Osteoblast (primary cell): ENCODE measurements at places on chromosomes 11 and 22. TPM values are rescaled to one million over a fixed set of nuclear protein-coding genes. Genes with fewer than 3 reads are reported as not detected.

DNA sequence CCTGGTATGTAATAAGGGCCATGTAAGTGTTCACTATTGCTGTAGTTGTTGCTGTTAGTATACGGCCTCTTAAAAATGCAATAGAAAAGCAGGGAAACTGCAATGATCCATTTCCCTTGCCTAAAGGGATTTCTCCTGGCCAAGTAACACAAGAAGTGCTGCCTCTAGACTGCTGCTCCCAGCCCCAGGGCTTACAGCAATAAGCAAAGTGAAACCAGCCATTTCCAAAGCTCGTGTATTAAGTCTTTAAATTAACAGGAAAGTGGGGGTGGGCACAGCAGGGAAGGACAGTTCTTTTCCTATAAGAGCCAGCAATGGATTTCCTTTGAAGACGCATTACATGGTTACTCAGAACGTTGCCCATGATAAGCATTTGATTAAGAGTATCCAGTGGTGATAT lies 36.9 kb upstream of the WT1 start:
- H3K27ac ChIP-seq, result no peak overlapping the region
- no peaks in the 10 kb centered on the region for H3K36me3 ChIP-seq
- no peaks in the 10 kb centered on the region for H3K4me1 ChIP-seq

DNA sequence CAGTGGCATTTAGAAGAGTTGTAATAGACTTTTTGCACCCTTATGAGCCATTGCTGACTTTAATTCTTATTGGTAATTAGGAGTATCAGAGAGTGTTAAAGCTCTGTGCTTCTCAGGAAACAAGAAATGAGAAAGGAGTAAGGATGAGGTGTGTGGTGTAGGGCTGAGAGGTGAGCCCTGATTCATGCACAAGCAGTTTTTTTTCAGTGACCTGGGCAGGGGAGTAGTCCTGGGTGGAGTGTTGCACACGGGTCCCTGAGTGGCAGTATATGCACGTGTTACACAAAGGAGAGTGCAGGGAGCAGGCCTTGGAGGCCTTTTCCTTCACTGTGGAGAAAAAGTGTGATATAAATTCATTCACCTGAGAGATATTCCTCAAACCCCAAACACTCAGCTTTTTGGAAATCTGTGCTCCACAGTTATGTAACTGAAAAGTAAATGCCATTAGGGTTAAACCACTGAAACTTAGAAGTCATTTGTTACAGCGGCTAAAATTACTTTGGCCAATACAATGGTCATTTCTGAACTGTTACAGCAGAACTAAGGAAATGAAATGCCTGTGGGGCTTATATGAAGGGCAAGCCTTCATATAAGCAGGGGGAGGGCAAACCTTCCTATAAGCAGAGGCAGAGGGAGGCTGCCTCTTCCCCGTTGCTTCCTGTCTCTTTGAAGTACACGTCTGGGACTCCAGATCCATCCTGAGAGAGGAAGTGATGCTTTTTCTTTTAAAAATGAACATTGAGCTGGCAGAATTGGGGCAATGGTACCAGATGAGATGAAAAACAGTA lies 62.6 kb upstream of the OLFML1 start:
- H3K4me1 ChIP-seq, result no peaks in the 10 kb centered on the region
- no peak for DNase-seq
- H3K27me3 ChIP-seq, result no peaks in the 10 kb centered on the region
- H3K4me3 ChIP-seq, result no peak overlapping the region
- no peak overlapping the region for H3K27ac ChIP-seq

DNA sequence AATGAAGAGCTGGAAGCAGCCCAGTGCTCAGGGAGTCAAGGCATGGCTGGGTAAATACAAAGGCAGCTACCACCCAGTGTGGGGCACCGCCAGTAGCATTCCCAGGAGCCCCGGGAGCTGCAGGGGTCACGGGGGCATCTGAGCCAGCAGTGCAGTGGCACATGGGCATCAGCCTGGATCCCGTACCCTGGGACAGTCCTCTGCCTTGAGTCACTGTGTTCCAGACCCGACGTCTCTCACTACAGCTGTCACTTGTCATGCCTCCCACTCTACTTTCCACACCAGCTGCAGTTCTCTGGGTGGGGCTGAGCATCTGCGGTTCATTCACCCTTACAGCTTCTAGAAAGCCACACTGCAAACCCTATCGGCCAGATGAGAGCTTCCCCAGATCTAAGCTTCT lies 29.6 kb downstream of the DHCR7 start:
- H3K4me3 ChIP-seq, result no peak overlapping the region
- DNase-seq, result peak; percentile 37
- H3K27ac ChIP-seq, result no peak overlapping the region
- H3K36me3 ChIP-seq, result no peaks in the 10 kb centered on the region

DNA sequence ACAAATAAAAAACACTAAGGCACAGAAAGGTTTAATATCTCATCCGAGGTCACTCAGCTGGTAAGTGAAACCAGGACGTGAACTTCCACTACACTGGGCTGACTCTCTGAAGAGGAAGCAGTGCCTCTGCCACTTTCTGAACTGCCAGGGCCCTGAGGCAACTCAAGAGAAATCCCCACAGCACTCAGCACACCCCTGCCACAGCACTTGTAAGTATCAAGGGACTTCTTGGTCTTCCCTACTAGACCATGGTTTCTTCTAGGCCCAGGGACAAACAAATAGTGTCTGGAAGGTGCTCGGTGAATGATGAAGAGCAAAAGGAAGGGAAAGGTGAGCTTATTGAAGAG lies 49.7 kb downstream of the RPL27A start:
- DNase-seq, result peak; percentile 74
- no peak overlapping the region for H3K4me3 ChIP-seq
- H3K4me1 ChIP-seq, result peaks cover 39% of the 10 kb centered on the region
- H3K36me3 ChIP-seq, result peaks cover 5% of the 10 kb centered on the region

DNA sequence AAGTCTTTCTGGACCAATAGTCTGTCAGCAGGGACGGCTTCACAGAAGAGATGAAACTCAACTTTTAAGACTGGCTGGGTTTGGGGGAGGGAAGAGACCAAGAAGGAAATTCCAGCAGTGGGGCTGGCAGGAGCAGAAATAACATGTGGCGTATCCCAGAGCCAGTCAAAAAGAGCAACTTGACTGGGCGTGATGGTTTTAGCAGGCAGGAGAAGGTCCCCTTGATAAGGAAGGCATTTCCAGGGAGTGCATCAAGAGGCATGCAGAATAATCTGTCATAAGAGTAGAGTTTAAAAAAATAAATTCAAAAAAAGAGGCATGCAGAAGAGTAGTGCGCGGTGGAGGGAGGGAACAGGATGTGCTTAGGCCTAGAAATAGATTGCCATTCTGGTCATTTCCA lies 52.5 kb downstream of the C22orf31 start:
- peaks cover 5% of the 10 kb centered on the region for H3K4me1 ChIP-seq
- no peaks in the 10 kb centered on the region for H3K27me3 ChIP-seq
- no peaks in the 10 kb centered on the region for H3K36me3 ChIP-seq

- no peak overlapping the region for H3K4me3 ChIP-seq
- H3K27me3 ChIP-seq, result no peaks in the 10 kb centered on the region
- DNase-seq, result no peak
- peaks cover 11% of the 10 kb centered on the region for H3K4me1 ChIP-seq
- H3K36me3 ChIP-seq, result no peaks in the 10 kb centered on the region
- no peak overlapping the region for H3K27ac ChIP-seq
These were observed 395.7 kb downstream of the AASDHPPT start for GRCh38 chr11:106473089-106473722.

DNA sequence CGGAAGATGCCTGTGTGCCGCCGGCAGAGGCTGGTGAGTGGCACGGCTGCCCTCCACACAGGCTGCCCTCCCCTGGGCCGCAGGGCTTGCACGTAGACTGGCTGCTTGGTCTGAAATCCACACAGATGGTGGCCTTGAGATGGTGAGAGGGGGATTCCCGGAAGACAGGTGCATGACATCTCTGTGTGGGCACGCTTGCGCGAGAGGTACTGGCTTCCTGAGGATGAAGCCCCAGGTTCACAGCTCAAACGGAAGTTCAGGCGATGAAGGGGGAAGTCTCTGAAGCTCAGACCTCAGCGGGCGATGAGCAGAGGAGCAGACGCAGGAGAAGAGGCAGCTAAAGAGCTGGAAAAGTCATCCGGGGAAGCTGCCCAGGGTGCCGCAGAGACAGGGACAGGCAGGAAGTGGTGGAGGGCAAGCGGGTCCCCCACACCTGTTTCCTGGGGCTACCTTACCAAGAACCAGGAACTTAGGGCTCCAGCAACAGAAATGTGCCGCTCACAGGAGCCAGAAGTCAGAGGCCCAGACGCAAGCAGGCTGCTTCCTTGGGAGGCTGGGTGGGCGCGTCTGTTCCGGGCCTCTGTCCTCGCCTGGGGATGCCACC lies 7.2 kb downstream of the CRELD2 start:
- DNase-seq, result no peak
- H3K27ac ChIP-seq, result no peak overlapping the region
- no peaks in the 10 kb centered on the region for H3K4me1 ChIP-seq
- H3K4me3 ChIP-seq, result no peak overlapping the region

DNA sequence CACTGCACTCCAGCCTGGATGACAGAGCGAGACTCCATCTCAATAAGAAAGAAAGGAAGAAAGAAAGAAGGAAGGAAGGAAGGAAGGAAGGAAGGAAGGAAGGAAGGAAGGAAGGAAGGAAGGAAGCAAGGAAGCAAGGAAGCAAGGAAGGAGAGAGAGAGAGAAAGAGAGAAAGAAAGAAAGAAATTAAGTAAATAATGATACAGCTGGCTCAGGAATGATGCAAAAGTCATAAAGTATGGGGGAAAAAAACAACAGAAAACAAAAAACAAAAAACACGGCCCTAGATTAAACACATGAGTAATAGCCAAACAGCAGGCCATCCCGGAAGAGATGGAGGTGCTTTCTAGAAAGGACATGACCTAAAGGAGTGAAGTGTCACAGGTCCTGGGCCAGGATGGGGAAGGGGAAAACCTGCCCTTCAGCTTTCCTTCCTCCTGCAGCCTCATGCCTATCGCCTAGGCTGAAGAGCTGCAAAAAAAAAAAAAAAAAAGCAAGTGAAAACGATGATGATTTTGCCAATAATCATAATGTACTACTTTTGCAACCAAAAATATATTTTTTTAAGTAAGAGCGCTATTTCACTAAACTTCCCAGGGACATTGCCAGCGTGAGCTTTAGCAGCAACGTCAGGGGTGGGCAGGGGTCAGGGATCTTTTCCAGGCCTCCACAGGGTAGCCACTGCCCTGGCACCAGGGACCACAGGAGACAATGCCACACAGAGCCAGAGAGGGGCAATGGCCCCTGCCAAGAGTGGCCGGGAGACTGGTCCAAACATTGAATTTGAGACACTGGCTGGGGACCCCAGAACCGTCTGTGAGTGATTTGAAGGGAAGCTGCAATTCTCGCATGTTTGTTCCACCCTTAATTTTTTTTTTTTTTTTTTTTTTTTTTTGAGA lies 28.2 kb upstream of the TMPRSS4 start:
- no peaks in the 10 kb centered on the region for H3K4me1 ChIP-seq
- no peak for DNase-seq
- H3K27ac ChIP-seq, result no peak overlapping the region

DNA sequence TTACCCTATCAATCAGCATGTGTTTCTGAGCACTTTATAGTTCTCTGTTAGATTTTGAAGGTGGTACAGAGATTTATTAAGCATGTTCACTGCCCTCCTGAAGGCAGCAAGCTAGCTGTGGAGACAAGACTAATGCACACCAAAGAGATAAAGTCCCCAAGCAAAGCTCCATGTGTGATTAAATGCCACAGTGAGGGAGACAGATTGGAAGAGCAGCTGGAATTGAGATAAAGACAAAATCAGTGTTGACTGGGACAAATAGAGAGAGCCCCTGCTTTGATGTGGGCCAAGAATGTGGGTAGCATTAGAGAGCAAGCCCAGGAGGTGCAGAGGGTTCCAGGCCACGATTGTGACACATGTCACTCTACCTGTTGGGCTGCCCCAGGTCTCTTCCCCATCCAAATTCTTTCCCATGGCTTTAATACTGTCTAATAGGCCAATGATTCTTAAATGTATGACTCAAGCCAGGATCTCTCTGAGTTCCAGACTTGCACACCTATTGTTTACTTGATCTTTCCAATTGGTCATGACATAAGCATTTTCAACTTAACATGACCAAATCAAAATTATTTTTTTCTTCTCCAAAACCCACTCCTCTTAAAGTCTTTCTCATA lies 60.1 kb upstream of the ZC3H12C start:
- no peak overlapping the region for H3K4me3 ChIP-seq
- no peak overlapping the region for H3K27ac ChIP-seq
- no peaks in the 10 kb centered on the region for H3K4me1 ChIP-seq
- DNase-seq, result no peak

DNA sequence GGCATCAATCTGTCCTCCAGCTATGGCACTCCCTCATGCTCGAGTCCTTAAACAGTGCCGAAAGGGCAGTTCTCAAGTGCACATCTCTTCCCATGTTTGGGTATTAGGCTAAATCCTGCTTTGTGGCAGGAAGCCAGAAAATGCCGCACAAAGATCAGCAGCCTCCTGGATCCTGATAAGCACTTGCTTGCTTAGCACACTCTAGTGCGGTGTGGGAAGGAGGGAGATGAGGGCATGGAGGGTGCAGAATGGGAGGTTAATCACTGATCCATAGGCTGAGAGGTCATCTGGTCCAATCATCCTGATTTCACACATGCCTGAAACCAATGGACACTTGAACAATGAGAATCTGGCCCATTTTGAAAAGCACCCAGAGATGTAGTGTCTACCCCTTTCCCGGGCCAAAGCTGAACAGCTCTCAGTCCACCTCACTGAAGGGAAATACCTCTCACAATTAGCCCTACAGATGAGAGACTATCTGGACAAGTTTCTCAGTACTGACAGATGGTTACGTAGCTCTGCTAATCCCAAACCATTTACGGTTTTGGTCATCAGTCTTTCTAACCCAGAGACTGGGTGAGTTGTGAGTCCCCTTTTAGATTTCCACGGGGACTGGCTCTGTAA lies 29.8 kb upstream of the CHRM4 start:
- H3K4me1 ChIP-seq, result no peaks in the 10 kb centered on the region
- no peak overlapping the region for H3K4me3 ChIP-seq
- no peak for DNase-seq
- H3K27ac ChIP-seq, result no peak overlapping the region

DNA sequence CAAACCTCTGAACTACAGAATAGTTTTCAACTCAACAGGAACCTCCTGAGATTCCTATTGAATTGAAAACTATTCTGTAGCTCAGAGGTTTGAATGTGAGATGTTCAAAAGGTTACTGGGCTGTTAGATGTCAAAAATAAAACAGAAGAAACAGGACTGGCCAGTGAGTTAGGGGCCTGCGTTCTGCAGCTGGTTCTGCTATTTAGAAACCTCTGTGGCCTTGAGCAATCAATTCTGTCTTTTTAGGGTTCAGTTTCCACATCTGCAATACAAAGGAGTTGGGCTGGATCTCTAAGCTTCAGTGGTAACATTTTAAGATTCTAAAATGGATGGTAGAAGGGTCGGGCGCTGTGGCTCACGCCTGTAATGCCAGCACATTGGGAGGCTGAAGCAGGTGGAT lies 55.8 kb downstream of the CLMP start:
- peaks cover 34% of the 10 kb centered on the region for H3K4me1 ChIP-seq
- H3K27me3 ChIP-seq, result no peaks in the 10 kb centered on the region
- DNase-seq, result no peak
- H3K27ac ChIP-seq, result no peak overlapping the region
- H3K4me3 ChIP-seq, result no peak overlapping the region
- peaks cover 21% of the 10 kb centered on the region for H3K36me3 ChIP-seq

GRCh38 chr11:122597511-122597910 lies 58.0 kb upstream of the UBASH3B start:
- H3K4me3 ChIP-seq, result no peak overlapping the region
- H3K27me3 ChIP-seq, result peaks cover 4% of the 10 kb centered on the region
- no peak overlapping the region for H3K27ac ChIP-seq

The SMTNL1 gene
- not detected in 2 replicates for total RNA-seq

The RTN4RL2 gene
- 0.29 and 0.36 TPM in 2 replicates for total RNA-seq

The TAGLN gene
- total RNA-seq, result 3,614 and 3,853 TPM in 2 replicates

The CDC42BPG gene
- total RNA-seq, result under 0.01 and 0.29 TPM in 2 replicates

The MYOD1 gene
- total RNA-seq, result not detected in 2 replicates

The UBE4A gene
- 63.0 and 63.4 TPM in 2 replicates for total RNA-seq

The KCNE3 gene
- total RNA-seq, result 1.8 and 2.4 TPM in 2 replicates

The CELSR1 gene
- total RNA-seq, result 2.7 and 3.6 TPM in 2 replicates

The MMP26 gene
- not detected in 2 replicates for total RNA-seq

The CKAP5 gene
- 52.7 and 56.5 TPM in 2 replicates for total RNA-seq
